ENCODE measurements at places on chromosomes 12 and 14.

DNA sequence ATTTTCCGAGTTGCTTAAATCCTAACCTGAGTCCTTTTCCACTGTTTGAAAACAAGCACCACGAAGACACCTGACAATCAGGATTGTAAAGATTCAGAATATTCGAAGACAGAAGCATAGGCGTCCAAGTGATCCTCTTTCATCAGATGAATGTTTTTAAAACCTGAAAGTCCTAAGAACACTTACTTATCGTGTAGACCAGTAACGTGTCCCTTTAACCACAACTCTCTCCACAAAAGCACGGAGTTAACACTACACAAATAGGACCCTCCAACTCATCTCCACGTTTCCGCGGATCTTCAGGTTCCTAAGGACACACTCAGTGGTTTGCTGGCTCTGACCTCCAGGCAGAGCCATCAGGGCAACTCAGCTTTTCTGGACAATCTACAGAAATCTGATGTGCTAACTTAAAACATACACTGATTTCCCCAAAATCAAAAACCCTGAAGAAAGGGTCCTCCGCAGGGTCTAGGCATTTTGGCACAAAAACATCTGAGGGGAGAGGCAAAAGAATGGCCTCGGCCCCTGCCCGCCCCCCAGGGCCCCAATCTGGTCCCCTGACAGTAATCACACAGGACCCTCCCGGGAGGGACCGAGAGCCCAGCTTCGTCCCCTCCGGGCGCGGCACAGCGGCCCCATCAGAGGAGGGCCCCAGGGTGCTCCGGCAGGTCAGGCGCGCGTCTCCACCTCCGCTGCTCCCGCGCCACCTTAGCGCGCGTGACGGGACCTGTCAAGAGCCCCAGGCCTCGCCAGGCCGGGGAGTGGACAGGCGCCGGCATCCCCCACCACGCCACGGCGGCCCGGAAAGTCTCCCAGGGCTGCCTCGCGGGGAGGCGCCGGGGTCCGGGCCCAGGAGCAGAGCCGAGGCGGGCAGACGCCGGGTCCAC, 925 bp downstream of the DICER1 start:
- peak; percentile 9 for DNase-seq

DNA sequence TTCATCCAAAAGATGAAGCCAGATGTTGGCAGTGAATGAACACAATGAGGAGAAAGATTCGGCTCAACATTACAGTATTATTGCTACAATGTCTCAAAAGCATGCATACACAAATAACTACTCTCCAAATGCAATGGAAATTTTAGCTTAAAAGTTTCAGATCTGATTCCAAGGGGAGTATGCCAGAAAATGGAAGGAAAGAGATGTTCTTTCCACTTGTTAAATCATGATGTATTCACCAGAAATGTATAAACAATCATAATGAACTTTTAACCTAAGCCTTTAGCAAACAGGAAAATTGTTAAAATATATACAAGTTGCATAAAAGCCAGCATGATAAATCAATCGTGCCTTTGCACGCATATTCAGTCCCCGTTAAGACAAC, 62.1 kb downstream of the SH2B3 start:
- no peak for DNase-seq

GRCh38 chr14:24291446-24292117, 8.0 kb downstream of the DHRS1 start:
- DNase-seq = no peak

GRCh38 chr14:34174973-34175372, 224.1 kb upstream of the EGLN3 start:
- no peak for DNase-seq

- peak; percentile 97 for DNase-seq
Measured at GRCh38 chr12:22978962-22979361, 354.0 kb downstream of the ETNK1 start.
